Activated naive CD8-positive, alpha-beta T cell treated with anti-CD3 and anti-CD28 coated beads, Interleukin-2, amount 10 ng/mL, durations not matched to agents 7 days and 5 days (primary cell): ENCODE measurements at places on chromosomes 3 and 15. TPM values are rescaled to one million over a fixed set of nuclear protein-coding genes. Genes with fewer than 3 reads are reported as not detected.

Gene HRG
- total RNA-seq, result not detected

Gene GABRA5
- total RNA-seq, result not detected

Gene EPB42
- not detected for total RNA-seq

Gene TRPM1
- not detected for total RNA-seq

Gene RLBP1
- not detected for total RNA-seq

- no peak for DNase-seq
Observed at GRCh38 chr3:85007195-85008094, 48.7 kb downstream of the CADM2 start.

GRCh38 chr15:53384417-53384816, 375.0 kb downstream of the WDR72 start:
- DNase-seq, result no peak

DNA sequence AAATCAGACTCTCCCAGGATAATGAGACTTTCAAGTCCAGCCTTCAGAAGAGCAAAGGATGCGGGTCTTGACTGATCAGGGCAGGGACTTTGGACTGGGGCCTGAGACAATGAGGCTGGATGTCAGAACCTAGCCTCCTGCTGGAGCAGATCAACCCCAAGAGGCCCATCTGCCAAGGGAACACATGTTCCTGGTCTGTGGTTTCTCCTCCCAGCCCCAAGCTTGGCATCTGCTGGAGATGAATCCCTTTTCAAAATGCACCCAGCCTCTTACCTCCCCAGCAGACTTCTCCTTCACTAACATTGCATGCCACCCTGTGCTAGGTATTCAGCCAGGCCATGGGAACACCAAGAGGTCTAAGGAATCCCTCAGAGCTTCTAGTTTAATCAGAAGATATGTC, 43.7 kb upstream of the MFGE8 start:
- no peak for DNase-seq

GRCh38 chr15:61133361-61133760, 95.7 kb downstream of the RORA start:
- DNase-seq, result no peak

DNA sequence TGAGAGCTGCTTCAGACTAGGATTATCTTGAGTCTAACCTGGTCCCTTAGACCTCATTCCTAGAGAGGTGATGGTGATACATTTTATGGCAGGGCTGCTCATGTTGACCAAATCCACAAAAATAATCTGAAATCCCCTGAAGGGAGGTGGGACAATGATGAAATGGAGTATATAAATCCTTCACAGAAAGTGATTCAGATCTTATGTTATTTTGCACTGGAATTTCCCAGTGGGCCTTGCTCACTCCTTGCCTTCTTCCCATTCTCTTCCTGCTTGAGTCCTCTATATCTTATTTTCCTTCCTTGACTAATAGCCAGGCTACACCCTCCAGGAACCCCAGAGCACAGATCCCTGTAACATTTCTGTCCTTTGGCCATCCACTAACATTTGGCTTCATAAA, 10.4 kb upstream of the TMEM202 start:
- no peak for DNase-seq

DNA sequence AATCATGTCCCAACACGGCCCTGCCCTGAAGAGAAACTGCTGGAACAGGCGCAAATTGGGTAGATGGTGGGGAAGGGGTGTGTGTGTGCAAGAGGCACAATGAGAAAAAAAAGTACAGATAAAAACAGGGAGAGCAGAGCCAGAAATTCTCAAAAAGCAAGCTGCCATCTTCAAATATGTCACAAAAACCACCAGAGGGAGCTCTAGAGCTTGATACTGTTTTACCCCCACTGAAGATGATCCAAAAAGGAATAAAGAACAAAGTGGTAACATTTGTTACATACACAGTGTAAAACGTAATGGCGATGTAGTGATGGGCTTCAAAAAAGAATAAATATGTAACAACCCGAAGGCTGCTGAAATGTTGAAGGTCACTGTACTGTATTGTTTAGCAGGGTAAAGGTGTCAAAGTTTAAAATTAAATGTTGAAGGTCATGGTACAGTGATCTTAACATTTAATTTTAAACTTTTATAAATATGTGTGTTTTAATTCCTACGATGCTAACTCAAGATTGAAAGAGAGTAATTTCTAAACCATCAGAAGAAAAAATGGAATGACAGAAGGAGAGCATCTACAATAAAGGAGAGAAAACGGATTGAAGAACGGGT, 6.0 kb downstream of the SNRPA1 start:
- no peak for DNase-seq

GRCh38 chr15:77921664-77922063, 155.8 kb downstream of the TBC1D2B start:
- DNase-seq, result peak; percentile 6

DNA sequence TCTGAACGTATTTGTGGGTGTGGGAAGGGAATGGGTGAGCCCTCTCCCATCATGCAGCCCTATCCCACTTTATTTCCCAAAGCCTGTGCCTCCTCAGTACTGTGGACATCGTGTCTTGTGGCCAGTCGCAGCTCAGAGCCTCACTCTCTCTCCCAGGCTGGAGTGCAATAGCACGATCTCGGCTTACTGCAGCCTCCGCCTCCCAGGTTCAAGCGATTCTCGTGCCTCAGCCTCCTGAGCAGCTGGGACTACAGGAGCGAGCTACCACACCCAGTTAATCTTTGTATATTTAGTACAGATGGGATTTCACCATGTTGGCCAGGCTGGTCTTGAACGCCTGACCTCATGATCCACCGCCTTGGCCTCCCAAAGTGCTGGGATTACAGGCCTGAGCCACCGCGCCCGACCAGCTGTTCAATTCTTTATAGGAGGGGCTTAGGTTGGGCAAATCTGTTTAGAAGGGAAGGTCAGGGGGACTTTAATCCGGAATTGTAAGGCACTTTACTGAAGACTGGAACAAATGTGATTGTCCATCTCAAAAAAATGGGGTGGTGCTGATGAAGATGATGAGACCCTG, 42.7 kb upstream of the BDH1 start:
- no peak for DNase-seq

GRCh38 chr15:41849861-41850260, 11.2 kb downstream of the PLA2G4B start:
- no peak for DNase-seq

- DNase-seq, result no peak
Observed at GRCh38 chr3:21059404-21059803, 691.6 kb downstream of the ZNF385D start.

DNA sequence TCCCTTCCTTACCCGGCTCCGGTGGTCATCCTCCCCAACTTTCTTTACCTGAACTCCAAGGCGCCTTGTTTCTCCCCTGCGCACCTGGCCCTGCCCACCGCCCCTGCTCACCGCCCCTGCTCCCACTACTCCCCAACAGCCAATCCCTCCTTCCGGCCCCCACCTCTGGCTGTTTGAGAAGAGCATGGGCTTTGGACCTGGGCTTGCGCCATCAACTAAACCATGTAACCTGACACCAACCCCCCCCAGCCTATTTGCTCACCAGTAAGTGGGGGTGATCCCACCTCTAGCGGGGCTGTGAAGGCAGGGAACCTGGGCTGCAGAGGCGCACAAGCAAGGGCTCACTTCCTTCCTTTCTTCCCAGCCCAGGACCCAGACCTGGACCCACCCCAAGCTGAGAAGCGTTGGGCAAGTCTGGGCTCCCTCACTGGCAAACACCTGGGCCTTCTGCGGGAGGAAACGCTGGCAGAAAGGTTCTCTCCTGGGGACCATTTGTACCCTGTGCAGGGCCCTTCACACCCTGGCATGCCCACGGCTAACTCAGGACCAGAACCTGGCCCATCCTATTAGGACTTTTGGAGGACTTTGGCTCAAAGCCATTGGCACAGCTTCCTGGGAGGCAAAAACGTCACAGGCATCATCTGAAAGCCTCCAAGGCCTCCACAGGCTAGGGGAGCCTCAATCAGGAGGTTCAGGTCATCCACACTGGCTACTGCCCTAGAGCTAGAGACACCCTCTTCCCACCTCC, at the start of gene PLXNB1:
TSS of gene PLXNB1 (minus strand) at position 127 of the 748 bp plus-strand sequence. CDS start 5,475 bp downstream, outside the sequence.
- DNase-seq, result no peak

- DNase-seq, result peak; percentile 83
Observed at GRCh38 chr3:131502530-131503319, at the start of gene MRPL3. MRPL3 (minus strand) TSS chr3:131502971; CDS start chr3:131502821, 150 bp downstream.

DNA sequence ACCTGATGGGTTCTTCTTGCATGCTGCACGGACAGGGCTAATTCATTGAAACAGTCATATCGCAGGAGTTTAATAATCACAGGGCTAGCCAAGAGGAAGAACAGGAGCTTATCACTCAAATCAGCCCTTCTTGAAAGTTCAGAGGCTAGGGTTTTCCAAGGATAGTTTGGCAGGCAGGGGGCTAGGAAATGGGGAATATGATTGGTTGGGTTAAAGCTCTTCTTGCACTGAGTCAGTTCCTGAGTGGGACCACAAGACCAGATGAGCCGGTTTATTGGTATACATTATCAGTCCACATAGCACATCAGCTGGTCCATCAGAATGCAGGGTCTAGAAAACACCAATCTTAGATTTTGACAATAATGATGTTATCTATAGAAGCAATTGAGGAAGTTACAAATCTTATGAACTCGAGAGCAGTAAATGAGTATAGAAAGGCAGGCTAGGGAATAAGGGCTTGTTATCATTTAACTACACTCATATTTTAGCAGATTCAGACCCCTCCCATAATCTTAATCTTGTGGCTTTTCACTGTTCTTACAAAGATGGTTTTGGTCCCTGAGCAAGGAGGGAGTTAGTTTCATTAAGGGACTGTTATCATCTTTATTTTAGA, 58.1 kb upstream of the SLC25A36 start:
- DNase-seq, result no peak

- peak; percentile 95 for DNase-seq
Observed at GRCh38 chr15:90234096-90234988, at the start of gene GDPGP1. GDPGP1 (plus strand) TSS chr15:90234209; CDS start chr15:90240909, 6,700 bp downstream.

DNA sequence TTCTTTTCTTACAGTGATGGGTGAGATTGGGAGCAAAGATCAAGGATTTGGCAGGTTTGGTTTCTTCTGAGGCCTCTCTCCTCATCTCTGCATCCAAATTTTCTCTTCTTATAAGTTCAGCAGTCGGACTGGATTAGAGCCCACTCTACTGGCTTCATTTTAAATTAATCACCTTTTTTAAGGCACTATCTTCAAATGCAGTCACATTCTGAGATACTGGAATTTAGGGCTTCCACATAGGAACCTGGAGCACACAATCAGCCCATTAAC, 56.5 kb upstream of the PLSCR4 start:
- no peak for DNase-seq

- no peak for DNase-seq
Observed at GRCh38 chr15:52559575-52559974, 9.3 kb downstream of the ARPP19 start.

- DNase-seq, result no peak
Observed at GRCh38 chr3:58120075-58120812, 90.5 kb downstream of the DNASE1L3 start.

DNA sequence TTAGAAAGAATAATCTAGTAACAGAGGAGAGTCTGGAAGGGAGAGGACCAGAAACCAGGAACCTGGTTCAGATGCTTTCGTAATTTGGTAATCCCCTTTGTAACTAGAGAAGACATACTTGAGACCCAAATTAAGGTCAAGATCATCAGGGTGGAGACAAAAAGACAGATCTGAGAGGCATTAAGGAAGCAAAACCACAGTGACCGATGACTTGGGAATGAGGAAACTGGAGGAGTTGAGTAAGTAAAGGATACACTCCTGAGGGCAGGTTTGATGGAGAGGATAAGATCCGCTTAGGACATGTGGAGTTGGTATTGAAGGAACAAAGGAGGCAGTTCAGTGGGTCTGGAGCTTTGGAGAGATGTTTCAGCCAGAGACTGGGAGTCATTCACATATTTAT, 23.6 kb upstream of the BCL2A1 start:
- no peak for DNase-seq

DNA sequence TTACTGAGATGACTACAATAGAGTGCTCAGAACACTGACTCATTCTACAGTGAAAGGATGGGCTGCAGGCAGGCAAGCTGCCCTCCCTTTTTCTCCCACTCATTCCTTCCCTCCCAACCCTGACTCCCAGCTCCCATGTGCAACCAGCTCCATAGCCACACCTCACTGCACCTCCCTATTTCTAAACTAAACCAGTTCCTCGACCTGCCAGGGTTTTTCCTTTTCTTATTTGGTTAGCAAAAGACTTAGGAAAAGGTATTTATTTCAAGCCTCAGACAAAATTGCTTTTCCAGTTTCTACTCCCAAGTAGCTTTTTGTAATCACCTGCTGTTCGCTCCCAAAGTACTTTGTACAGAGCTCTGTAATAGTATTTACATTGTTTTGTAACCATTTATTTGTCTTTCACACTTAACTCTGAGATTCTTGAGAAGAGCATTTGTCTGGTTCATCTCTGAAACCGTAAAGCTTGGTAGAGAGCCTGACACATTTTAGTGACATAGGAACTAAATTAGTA, 2.2 kb downstream of the AADAC start:
- no peak for DNase-seq

DNA sequence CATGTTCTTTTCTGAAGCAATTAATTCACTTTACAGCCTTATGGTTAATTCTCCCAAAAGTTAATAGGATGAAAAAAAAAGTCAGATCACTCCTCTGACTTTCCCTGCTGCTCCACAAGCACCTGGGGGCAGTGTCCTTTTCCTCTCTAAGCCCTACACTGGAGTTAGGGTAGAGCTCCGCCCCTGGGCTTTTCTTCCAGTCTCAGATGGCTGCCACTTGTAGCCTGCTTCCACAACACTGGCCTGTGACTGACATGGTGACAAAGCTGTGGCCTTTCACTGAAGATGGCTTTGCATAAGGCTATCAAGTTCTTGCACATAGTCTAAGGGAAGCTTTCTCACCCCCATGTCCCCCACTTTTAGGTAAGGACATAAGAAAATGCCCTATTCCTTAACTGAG, 1.3 kb upstream of the MON1A start:
- no peak for DNase-seq

DNA sequence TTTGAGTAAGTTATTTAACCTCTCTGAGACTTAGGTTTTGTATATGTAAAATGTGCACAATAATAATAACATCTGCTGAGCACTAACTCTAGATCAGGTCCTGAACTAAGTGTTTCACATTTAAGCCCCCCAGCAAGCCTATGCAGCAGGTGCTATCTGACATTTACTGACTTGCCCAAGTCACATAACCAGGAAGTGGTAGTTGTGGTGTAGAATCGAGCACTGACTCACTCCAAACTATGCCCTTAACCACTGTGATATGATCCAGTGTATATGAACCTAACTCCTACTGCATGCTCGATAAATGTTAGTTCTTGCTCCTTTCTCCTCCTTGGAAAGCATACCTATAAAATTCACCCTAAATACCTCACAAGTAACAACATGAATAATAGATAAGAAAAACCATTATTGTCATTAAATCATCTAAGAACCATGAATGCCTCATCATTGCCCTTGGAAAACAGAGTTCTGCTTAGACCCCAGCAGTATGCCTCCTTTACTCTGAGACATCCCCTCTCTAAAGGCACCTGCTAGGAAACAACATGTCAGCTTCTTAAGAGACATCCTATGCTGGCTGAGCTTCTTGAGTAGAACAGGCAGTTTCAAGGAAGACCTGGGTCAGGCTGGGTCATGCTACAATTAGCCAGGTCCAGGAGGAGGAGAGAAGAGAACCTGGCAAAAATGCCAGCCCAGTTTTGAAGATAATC, 3.0 kb upstream of the SHC4 start:
- DNase-seq, result no peak

DNA sequence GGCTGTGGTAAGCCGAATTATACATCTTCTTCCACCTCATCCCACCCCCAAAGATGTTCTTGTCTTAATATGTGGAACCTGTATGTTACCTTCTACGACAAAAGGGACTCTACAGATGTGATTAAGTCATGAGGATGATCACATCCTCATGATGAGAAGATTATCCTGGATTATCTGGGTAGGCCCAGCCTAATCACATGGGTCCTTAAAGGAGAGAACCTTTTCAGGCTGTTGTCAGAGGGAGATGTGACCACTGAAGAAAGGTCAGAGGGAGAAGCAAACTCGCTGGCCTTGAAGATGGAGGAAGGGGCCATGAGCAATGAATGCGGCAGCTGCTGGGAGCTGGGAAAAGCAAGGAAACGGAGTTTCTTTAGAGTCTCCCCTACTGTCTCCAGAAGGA, 12.9 kb upstream of the SCG3 start:
- no peak for DNase-seq
